ENCODE measurements at places on chromosomes 7 and 10.

DNA sequence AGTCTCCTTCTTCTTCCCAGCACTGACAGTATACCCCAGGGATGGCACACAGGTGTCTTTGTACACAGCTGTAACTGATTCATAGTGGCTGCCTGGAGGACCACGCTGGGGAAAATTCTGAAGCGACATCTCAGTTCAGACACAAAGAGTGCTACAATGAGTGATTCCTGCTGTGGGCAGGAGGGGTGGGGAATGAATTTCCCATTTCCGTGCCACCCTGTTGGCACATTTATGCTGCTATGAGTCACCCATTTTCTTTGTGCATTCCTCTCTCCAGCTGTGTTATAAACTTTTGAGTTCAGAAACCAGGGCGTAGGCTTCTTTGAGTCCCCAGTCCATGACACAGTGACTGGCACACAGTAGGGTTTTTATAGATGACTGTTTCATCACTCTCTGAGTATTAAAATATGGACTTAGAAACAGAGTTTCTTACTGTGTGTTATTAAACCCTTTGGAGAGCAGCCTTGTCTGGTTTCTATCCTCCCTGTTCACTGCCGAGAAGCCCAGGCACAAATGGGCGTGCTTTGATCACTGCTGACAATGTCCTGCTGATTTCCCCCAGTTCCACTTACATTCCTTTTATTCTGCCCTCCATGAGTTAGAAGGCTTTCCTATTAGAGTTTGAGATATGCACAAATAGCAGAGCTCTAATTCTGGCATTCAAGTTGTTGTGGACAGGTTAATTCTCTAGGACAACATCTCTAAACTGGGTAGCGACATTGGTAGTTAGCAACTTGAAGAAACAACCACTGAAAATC lies 24.0 kb upstream of the NPS start:
- no peak for DNase-seq

GRCh38 chr7:98868450-98868849 lies 1.4 kb downstream of the TMEM130 start:
- no peak for DNase-seq

DNA sequence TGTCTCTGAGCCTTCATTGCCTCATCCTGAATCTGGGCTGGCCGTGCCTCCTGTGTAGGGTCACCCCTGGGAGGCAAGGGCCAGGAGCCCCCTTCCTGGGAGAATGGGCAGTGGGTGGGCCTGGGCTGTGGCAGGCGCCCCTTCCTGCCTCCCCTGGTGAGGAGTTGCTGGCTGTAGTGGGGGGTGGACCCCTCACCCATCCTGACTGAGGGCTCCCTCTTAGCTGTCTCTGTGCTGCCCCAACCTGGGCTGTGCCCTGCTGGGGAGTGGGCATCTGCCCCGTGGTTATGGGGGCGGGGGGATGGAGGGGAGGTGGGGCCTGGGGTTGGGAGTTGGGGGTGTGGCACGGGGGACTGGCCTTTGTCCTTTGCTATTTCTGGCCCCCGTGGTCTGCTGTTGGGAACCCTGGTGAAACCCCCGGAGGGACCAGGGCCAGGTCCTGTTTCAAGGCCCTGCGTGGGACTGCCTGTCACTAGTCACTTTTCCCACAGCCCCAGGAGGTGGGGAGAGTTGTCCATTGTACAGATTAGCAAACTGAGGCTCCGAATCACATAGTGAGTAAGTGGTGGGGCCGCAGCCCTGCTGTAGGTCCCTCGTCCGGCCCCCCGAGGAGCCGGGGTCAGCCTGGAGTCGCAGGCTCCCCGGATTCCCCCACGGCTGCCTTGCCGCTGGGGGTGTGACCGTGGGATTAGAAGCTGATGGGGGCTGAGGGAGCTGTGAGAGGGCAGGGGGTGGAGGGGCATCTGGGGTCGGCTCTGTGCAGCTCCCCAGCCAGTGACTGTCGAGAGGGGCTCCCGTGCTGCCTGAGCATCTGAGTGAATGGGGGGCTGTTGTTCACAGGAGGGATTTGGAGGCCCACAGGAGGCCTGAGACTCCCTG lies 2.7 kb downstream of the TTYH3 start:
- no peak for DNase-seq

- no peak for DNase-seq
These were observed 229.9 kb downstream of the KIAA1217 start for GRCh38 chr10:24438800-24439199.

GRCh38 chr7:95357623-95358022 lies 33.3 kb upstream of the PON1 start:
- DNase-seq: no peak

- no peak for DNase-seq
These were observed 26.4 kb downstream of the BBS9 start for GRCh38 chr7:33155811-33156210.

DNA sequence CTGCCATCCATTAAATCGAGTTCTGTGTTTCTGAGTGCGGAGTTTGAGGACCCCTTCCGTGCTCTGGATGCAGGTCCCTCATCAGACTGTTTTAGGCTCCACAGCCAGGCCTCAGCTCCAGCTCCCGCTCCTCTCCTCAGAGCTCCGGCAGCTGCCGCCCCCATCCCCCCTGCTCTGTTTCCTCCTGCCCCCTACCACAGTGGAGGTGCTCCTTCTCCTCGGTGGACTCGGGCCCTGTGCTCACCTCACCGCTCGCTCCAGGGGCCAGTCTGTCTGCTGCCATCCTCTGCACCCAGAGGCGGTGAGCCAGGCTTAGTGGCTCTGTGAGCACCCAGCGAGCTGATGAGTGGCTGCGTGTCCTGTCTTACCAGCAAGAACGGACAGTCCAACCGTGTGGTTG lies 21.4 kb upstream of the PRKAR1B start:
- no peak for DNase-seq

GRCh38 chr7:48337012-48337621 lies 165.9 kb downstream of the ABCA13 start:
- DNase-seq: no peak

All from stimulated activated CD8-positive, alpha-beta memory T cell treated with anti-CD3 and anti-CD28 coated beads, Interleukin-15, amount 100 ng/mL, for 24 hours (primary cell).